Fibroblast of the conjunctiva (primary cell): ENCODE measurements at places on chromosomes 2 and 18.

DNA sequence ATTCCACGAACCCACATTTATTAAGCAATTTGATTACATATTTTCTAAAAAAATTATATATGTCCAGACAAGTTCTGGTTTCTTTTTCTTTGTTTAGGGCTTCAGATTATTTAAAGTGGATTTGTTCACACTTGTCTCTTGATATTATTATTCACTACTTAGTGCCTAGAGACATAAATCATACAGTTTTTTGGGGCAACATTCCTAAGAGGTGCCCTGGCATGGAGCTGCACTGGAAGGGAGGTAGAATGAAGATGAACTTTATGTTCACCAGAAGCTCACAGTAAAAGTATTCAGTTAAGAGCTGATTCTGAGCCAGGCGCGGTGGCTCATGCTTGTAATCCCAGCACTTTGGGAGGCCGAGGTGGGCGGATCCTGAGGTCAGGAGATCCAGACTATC, 762.7 kb upstream of the TMEFF2 start:
- DNase-seq: no peak

- no peak for DNase-seq
Observed at GRCh38 chr2:63131196-63131595, 80.6 kb downstream of the OTX1 start.

GRCh38 chr2:38147333-38148121, 71.6 kb upstream of the CYP1B1 start:
- DNase-seq: no peak

- DNase-seq: no peak
Observed at GRCh38 chr2:164703915-164704706, 82.8 kb upstream of the GRB14 start.

- no peak for DNase-seq
Observed at GRCh38 chr18:77529492-77530176, 280.0 kb downstream of the GALR1 start.

GRCh38 chr2:66095820-66096345, 339.0 kb upstream of the MEIS1 start:
- DNase-seq: no peak

DNA sequence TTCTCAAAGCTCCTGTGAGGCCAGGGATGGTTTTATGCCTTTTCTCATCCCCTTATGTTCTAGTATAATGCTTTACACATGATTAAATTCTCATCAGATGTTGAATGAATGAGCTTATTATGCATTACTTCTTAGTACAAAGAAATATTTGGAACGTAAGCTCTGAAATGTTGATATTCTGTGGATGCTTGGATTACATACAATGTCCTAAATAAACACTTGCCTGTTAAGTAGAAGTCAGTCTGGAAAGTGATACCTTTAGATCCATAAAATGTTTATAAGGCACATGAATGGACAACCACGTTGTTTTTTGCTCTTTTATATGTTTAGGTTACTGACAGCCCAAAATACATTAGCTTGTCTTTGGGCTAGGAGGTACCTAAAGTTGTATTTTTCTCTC, 248.6 kb downstream of the NEDD4L start:
- no peak for DNase-seq

DNA sequence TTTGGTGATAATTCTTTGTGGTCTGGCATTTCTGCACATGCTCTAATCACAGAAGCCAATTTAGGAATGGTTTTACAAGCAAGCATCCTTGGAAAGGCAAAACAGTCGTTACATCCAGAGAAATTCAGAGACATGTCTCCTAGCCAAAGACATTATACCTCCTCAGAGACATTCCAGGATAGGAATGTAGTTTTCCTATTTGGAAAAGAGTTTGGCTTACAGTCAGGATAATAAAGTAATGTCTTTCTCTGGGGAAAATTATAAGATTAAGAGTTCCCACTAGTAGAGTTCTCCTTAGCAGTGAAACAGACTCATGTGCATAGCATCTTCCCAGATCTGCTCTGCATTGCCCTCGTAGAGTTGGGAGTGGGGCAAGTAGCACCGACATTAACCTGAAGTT, 753.6 kb upstream of the TMEFF2 start:
- DNase-seq: no peak

DNA sequence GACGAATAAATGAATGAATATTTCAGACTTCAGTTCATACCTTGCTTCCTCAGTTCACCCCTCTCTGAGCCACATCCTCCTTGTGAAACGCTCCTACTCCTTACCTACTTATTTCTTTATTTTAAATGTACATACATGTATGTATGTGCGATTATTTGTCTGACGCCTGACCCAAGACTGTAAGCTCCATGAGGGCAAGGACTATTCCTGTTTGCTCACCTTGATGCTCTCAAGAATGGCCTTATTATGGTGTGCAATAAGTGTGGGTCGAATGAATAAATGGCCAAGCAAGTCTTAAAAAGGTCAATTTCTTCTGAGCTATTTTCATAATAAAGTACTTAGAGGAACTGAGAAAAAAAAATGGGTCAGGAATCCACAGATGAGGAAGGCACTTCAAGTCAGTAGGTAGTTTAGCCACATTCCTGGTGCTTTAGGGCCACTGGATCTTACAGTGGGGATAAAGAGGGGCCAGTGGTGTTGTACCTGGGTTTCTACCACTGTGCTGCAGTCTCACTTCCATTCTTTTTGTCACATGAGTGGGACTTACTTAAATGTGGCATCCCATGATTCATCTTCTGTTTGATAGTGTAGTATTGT, 74.7 kb downstream of the SDC1 start:
- no peak for DNase-seq

DNA sequence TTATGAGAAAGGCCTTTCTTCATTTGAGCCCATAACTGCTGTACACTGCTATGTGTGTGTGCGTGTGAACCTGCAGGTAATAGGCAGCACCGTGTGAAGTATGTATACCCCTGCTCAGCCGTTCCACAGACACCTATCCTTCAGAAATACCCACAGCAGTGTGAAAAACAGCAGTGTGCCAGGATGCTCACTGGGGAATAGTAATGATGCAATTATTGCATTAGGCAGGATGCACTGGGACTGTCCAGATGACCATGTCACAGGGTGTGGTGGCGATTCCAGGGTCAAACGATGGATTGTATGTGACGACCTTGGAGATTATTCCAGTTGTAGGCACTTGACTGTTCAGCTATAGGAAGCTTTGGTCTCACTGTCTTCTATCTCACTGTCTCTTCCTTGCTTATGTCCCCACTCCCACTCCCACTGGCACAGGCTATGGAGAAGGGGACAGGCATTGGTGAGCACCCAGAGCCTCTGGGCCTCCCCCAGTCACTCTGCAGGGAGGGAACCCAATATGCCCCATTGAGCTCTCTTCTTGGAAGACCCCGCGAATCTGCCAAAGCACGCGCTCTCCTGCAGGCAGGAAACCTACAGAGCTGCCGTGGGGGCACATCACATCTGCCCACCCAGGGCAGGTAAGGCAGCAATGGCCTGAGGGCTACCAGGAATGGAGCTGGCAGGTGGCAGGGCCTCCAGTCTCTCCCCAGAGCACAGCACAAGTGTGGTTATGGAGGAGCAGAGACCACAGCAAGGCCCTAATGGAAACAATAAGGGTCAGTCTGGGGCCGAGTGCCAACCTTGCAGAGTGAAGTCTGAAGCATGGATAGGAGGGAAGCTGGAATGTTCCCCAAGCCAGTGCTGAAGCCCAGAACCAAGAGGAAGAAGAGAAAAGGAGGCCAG, 518.9 kb upstream of the RAB6C start:
- no peak for DNase-seq

- no peak for DNase-seq
Observed at GRCh38 chr2:79952616-79953015, 351.9 kb downstream of the LRRTM1 start.

DNA sequence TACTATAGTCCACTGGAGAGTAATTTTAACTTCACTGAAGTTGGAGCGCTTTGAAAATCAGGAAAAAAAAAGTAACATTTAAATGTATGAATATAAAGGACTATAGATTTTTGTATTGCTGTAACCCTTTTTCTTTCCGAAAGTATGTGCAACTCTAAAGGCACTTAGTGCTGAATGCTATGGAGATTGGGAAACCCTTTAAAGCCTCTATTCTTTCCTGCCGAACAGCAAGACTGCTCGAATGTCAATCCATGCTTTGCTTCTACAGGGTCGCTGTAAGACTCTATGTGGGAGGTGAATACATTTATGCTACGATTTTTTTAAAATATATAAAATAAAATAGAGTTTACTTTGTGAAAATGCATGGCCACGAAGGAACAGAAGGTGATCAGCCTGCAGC, 825 bp downstream of the GRB14 start:
- no peak for DNase-seq

DNA sequence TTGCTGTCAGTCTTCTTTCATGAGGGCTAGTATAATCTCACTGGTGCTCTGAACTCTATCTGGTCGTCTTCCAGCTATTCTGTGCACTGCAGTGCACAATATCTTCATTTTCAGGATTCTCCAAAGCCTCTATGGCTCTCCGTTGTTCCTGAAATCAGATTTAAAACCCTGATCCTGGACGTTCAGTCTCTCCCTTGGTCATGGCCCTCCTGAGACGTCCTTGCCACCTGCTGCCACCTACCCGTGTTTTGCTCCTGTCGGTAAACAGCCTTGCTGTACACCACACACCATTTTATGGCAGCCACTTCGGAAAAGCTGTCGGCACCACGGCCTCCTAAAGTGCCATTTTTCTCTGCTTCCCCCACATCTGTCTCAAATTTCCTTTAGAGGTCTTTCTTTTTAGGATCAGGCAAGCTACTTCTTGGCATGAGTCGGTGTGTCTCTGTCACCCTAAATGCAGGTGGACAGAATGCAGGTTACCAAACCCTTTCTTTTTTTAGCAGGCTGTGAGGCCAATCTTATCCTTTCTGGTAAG, 170.0 kb downstream of the HRH4 start:
- no peak for DNase-seq

GRCh38 chr2:67898595-67898994, 164.2 kb downstream of the C1D start:
- DNase-seq: no peak
